ENCODE measurements at places on chromosomes 1 and 21.

GRCh38 chr1:152448095-152448494 lies 34.0 kb upstream of the CRNN start:
- no peak for ATAC-seq

DNA sequence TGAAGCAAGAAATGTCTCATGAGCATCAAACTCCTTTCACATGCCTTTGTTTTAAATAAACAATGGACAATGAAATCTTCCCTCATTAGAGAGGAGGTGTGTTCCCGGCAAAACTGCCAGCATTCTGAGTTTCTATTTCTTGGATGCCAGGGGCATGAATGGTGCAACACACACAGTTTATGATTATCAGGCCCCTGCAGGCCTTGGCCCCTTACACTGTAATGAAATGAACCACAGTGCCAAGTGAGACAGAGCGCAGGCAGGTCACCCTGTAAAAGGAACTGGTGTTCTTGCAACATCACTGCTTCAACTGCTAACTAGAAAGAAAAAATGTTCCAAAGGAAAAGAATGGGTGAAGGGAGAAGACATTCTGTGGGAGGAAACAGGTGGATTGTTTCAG lies 3.8 kb upstream of the PIGC start:
- ATAC-seq: no peak

- no peak for ATAC-seq
Observed at GRCh38 chr1:214864896-214865688, 217.4 kb upstream of the KCNK2 start.

DNA sequence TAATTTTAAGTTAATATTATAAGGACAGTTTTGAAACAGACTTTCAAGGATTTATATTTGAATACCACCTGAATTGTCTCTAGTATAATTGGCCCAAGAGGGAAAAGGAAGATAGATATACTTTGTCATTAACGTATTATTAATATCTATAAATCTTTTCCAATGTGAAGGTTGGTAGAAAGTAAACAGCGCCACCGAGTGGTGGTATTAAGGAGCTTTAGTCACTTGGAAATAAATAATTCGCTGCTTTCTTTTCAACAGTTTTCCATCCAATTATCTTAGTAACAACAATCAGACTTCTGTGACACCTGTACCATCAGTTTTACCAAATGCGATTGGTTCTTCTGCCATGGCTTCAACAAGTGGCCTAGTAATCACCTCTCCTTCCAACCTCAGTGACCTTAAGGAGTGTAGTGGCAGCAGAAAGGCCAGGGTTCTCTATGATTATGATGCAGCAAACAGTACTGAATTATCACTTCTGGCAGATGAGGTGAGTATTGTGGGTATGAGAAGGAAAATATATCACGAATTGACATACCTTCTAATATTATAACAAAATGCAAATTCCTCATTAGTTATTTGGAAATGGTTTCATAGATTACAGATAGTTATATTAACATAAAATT lies 37.7 kb downstream of the SH3GLB1 start:
- no peak for ATAC-seq

DNA sequence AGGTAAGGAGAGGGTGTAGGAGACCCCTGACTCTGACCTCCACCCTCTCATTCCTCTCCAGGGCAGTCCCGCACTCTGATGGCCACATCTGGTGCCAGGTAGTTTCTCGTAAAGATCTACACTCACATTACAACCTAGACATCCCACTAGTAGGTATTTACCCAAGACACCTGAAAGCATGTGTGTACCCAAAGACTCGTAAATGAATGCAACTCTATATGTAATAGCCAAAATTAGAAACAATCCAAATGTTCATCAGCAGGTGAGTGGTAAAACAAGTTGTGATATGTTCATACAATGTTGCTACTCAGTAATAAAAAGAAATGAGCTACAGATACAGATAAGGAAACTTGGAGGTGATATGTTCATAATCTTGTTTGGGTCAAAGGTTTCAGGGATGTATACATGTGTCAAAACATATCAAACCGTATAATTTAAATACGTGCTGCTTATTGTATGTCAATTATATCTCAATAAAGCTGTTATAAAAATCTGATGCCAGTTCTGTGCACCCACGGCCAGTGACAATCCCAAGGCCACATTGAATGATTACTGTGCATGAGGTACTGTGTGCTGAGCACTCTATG lies 37.8 kb upstream of the SLC2A1 start:
- no peak for ATAC-seq

DNA sequence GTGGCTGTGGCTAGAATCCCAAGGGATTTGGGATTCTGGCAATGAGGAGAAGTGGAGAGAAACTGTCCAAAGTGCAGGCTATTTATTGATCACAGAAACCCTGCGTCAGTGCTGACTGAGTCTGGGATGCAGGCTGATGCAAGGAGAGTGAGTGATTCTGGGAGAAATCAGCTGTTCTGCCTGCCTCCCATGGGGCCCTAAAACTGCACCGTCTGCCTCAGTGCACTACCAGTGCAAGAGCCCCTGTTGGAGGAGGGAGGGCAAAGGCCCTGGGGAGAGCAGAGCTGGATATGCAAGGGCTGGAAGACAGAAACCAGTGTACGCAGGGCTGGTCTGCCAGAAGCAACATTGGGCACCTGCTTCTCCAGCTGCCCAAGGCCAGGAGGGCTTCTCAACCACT lies 42.6 kb downstream of the C1orf198 start:
- ATAC-seq: no peak
